ENCODE measurements at places on chromosomes 11 and 22.

DNA sequence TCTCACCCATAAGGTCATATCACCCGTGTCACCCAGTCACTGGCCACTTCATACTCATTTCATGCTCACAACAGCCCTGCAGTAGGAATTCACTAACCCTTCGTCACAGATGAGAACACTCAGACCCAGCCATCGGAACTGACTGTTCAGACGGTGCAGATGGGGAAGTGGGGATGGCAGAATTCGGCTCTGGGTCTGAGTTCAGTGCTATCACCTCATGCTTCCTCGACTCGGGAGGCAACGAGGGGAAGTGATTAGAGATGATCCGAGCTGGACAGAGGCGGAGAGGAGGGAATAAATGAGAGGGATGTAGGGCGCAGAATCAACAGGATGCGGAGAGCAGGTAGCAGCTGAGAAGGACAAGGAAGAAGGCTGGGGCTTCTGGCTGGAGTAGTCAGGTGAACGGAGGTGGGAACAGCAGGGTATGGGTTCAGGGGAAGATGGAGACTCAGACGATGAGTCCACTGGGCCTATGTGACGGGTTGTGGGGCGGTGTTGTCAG is 4.7 kb downstream of the B3GNT6 start:
- DNase-seq: no peak

DNA sequence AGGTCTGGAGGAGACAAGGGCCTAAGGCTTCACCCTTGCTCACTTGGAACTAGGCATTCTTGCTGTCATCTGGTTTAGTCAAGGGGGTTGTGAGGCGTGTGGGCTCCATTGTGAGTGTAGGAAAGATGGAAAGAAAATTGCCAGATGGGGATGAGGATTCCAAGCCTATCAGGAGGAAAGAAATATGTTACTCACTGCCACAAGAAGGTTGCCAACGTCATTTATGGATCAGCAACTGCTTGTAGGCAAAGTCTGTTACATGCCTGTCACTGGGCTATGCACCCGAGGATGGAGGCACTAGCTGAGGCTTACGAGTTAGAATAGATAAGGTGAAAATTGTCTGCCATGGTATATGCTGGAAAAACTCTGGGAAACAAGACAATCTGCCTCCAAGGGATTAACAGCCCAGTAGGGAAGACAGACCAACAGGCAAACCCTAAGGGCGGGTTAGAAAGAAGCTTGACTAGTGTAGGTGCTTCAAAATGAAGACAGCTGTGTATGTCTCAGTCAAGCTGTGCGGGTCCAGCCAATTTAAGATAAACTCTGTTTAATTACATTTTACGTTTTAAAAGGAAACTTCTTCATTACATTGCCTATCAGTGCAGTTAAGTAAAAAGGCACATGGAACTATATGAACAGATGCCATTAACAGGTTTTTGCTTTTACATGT is 47.4 kb downstream of the SNX19 start:
- DNase-seq: no peak

DNA sequence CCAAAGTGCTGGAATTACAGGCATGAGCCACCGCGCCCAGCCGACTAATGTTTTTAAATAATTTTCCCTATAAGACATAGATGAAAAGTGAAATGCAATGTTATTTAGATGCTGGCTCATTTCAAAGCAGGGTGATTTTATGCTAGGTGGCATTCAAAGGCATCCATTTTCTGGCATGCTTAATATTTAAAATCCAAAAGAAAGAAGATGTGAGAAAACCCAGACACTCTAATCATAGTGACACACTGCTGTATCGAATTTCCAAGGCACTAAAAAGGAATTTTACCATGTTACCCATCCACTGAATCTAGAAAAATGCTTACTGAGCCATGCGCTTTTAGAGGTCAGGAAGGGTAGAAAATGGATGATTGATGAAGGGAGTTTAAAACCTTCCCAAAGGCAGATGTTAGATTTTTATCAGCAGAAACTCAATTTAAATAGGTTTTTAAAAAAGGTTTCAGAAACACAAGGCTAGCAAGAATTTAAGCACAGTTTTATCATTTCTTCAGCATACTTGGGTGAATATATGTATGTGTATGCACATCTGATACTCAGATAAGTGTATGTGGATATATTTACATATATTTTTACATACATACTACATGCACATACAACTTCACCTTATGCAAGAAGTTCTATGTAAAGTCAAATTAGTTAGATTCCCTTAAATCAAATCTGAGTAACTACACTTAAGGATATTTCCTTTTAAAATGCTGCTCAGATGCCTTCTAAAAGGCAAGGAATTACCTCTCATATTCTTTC is 24.1 kb upstream of the CCDC89 start:
- no peak for DNase-seq

GRCh38 chr11:88415495-88415894 is 78.0 kb upstream of the CTSC start:
- no peak for DNase-seq

GRCh38 chr11:88202498-88202897 is 27.3 kb upstream of the RAB38 start:
- DNase-seq: no peak

DNA sequence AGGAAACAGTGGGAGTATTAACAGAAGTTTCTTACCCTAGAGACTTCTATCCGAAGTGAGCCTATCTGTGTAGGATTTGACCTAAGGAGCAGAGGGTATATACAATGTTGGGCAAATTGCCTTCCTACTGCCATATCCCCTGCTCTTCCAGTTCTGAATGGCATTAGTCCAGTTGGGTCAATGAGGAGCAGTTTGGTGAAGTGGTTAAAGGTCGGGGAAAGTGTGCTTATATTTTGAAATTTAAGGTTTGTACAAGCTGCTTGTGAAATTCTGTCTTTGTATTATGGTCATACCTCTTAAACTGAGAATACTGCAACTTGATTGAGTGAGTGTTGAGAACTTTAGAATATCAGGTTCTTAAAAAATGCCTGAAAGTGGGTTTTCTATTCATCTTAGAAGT is 1.7 kb downstream of the EI24 start:
- DNase-seq: no peak

- peak; percentile 77 for DNase-seq
Observed at GRCh38 chr11:11010624-11011127, 152.8 kb upstream of the ZBED5 start.

DNA sequence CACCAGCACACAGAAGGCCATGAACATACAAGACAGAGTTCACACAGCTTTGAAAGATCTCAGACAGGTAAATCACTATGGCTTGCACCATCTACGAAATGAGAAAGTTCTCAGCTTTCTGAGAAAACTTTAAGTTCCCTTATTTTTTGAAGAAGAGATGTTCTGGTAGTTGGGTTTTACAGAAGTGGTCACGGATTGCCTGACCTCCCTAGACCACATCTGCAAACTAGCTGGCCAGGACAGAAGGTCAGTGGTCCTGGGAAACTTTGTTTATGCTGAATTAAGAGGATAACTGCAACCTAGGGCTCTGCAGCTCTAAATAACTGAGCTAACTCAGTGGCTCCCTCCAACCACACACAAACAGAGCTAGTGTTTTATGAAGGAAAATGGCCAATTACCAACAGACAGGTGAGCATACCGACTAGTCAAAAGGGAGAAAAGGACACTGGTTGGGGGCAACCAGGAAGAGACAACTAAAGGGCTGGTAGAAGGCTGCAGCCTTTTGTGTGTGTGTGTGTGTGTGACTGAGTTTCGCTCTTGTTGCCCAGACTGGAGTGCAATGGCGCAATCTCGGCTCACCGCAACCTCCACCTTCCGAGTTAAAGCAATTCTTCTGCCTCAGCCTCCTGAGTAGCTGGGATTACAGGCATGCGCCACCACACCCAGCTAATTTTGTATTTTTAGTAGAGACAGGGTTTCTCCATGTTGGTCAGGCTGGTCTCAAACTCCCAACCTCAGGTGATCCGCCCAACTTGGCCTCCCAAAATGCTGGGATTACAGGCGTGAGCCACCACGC is 8.5 kb upstream of the SCN2B start:
- no peak for DNase-seq

DNA sequence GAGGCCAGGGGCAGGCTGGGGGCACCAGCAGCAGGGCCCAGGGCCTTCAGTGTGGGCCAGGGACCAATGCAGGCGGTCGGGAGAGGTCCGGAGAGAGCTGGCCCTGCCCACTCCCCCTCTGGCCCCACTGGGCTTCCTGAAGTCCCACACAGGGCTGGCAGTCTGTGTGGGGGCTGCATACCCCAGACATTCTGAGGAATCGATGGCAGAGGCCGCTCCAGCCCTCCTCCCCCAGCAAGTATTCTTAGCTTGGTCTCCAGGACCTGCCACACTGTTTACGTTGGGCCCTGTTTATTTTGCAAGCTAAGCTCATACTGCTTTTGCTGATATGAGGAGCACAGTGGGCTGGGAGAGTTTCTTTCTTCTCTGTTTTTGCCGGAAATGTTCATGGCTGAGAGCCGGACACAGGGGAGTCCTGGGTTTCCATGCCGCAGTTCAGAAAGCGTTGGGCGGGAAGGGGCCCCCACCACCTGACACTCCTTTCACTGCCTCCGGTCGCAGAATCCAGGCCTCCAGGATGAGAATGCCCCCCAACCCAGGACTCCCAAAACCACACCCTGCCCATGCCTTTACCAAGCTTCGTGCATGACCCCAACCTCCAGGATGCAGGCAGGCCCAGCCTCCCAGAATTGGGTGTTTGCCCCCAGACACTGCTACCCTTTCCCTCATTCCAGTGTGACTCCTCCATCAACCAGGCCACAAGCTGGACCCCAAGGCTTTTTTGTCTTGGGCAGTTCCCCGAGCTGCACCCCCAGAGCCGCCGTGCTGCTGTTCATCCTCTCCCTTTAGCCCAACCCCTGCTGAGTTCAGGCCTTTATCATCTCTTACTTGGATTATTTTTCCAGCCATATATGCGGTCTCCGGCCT is 81.8 kb upstream of the KCNQ1OT1 start:
- peak; percentile 2 for DNase-seq

DNA sequence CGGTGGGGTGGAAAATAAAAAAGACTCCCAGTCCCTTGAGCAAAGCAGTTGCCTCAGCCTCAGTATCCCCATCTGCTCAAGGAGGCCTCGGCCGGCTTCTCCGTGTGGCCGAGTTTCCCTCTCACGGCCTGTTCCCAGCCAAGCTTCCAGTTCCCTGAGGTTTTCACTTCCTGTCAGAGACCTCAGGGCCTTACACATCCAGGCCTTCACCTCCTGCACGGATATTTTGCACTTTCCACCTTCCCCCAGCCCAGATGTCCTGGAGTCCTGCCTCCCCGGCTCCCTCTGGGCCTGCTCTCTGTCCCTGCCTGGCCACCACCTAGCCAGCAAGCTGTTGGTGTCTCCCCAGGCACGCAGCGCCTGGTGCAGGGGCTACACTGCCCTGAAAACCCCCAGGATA is 41.1 kb upstream of the CD82 start:
- DNase-seq: no peak

DNA sequence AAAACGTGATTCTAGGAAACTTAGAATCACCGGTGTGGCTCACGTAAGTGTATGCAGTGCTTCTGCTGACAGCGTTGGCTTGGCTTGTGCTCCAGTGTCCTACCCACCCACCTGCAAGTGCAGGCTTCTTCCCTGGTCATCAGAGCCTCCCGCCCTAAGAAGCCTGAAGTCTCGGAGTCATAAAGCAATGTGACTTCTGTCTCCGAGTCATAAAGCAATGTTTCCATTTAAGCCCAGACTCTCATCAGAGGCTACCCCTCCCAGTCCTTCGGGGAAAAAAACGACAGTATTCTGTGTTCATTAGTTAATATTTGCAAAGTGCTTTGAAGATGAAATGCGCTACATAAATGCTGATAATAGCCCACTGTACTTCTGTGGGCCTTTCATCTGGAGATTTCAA is 293.8 kb downstream of the OPCML start:
- no peak for DNase-seq

- DNase-seq: no peak
Observed at GRCh38 chr11:75035256-75035655, 46.5 kb downstream of the NEU3 start.

DNA sequence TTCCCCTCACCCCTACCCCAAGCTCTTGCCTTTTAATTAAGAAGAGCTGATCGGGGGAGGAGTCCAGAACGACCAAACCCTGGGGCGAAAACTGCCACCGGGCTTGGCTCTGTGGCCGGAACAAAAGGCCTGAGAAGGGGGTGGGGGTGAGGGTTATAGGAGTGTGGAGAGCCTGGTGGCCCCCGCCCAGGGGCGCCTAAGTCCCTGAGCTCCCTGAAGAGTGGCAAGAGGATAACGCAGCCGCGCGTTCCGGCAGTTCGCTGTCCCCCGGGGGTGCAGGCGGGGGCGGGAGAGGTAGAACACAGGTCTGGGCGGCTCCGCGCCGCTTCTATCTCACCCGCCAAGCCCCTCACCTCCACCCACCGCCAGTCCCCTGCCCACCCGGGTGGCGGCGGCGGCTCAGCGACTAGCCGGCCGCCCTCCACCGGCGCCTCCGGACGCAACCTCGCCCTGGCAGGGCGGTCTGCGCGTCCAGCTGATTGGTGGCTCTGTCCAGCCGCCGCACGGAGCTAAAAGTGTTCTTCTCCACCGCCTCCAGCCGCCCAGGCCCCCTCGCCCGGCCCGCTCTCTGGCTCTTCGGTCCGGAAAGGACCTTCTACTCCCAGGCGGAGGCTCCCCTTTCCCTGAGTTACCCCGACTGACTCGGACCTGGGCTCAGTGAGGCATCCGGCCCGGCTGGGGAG is 18.7 kb upstream of the BDNF start:
- DNase-seq: peak; percentile 88

DNA sequence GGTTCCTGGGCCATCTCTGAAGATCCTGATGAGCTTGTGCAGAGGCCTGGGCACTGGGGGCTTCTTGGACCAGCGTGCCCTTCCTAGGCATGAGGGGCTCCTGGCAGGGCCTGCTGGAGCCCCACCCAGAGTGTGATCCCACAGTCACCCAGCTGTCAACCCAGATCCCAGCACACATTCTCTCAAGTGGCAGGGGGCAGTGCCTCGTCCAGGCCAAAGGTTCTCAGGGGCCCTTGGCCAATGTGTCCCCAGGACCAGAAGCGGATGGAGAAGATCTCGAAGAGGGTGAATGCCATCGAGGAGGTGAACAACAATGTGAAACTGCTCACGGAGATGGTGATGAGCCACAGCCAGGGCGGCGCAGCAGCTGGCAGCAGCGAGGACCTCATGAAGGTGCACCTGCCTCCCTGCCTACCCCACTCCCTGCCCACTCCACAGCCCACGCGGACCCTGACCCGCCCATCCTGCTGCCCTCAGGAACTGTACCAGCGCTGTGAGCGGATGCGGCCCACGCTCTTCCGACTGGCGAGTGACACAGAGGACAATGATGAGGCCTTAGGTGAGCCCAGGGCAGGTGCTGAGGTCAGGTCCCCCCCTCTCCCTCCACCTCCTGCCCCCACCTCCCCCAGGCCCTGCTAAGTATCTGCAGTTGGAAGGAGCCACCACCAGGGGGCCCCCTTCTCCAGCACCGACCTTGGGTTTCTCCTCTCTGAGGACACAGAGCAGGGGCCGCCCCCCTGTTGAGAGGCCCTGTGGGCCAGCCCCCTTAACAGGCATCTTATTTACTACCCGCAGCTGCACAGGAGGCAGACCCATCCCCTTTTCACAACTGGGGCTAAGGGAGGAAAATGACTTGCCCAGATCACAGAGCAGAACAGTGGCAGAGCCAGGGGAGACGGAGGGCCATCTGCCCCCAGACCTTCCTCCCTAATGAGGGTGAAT is 14.7 kb downstream of the GGA1 start:
- DNase-seq: peak; percentile 77

DNA sequence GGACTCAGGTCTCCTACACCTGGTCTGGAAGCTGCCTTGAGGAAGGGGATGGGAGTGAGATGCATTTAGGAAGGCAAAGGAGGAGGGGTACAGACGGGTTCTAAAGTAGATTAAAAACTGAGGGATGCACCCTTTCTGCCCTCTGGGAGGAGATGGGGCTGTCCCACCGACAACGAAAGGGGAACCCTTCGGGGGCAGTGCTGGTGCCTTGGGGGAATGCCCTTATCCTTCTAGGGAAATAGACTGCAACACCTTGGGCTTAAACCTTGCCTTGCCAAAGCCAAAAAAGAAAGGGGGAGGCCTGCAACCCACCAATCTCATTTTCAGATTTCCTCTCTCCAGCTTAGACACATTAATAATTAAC is 89.8 kb downstream of the PLEKHA7 start:
- DNase-seq: no peak

Data from retina (tissue), 1 donor.